ENCODE measurements at places on chromosomes 12 and 14.
A peak's percentile ranks its signal among the peaks of the same experiment; 100 is the strongest.

- DNase-seq = no peak
Measured at GRCh38 chr12:57844709-57845477, 1.6 kb downstream of the CTDSP2 start.

GRCh38 chr12:10190558-10191388 is 11.9 kb downstream of the TMEM52B start:
- DNase-seq = no peak

DNA sequence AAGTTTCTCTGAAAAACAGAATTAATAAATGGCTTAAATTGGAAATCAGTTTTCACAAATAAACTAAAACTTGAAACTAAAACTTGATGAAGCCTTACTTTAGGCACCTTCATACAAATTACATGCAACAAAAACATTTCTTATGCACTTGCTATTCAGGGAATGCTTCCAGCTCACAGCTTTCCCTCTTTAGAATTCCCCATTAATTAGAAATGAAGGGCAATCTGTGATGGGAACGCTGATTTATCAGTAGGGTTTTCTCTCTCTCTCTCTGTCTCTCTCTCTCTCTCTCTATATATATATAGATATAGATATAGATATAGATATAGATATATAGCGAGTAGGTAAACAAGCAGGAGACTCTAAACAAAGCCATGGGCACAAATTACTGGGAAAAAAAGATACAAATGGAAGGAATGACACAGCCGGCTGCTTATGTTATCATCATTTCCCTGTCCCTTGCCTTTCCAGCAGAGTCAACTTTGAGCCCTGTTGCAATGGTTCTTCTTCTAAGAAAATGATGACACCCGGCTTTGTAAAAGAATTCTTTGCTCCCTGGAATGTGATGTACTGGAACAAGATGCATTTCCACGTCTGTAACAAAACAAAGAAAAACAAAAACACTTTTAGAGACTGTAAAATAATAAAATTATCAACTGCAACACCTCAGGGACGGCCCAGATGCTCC is 1121.6 kb upstream of the TMEM132C start:
- no peak for DNase-seq

GRCh38 chr14:39055786-39056474 is 47.1 kb downstream of the SEC23A start:
- no peak for DNase-seq

DNA sequence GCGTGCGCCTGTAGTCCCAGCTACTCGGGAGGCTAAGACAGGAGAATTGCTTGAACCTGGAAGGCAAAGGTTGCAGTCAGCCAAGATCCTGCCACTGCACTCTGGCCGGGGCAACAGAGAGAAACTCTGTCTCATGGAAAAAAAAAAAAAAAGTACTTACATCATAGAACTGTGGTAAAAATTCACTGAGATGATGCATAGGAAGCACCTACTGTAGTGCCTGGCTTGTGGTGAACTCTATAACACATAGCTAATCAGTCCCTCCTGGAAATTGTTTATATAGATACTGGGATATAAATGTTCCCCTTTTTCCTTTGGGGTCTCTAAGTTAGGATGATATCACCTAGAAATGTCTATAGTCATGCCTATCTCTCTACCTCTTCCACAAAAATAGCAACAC is 89.7 kb upstream of the CPM start:
- no peak for DNase-seq

DNA sequence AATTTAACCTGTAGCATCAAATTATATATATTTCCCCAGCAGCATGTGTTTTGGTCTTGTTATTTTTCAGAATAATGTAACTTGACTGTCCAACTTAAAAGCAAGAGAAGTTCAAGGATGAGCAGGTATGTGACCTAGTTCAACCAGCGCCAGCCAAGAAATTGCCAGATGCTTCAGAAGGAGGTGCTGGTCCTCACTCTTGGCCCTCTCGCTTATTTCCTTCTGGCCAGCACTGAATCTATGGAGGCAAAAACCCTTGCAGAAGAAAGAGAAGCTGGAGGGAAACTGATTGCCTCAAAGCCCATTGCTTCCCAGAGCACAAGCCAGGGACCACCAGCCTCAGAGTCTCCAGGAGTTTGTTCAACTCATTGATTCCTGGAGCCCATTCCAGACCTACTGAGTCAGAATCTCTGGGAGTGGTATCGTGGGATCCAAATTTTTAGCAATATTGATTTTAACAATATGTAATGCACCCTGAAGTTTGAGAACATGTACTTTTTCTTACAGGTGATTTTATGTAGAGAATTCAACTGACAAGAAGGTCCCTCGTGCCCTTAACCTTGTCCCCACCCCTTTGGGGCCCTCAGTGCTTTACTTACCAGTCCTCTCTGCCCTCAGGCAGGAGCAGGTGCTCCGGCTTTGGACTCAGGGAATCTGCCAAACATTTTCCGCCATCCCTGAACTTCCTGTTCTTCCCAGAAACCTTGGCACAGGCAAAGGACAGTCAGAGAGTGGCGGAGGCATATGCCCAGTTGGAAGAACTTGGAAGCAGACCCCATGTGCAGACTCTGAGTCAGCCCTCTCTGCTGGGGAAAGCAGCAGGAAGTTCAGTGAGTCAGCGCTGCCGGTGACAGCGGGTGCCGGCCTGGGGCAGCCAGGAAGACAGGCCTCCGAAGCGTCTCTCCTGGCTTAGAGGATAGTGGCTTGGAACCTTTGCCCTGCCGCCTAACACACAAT is 10.4 kb downstream of the BEST3 start:
- DNase-seq = peak; percentile 58

DNA sequence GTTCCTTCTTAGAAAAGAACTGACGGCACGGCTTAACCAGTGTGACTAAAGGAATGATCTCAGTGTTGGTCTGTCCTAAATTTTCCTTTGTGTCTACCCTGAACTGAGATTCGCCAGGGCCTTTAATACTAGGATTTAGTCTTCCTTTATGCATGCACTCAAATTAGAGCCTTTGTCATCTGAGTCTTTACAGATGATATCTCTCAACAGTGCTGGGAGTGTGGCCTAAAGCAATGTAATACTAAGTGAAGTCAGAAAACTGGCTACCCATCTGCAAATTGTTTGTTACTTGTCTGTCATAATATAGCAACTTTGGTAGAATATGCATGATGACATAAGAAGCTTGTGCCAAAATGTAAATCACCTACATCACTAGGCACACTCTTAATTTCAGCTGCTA is 95.4 kb downstream of the PTPRO start:
- no peak for DNase-seq

DNA sequence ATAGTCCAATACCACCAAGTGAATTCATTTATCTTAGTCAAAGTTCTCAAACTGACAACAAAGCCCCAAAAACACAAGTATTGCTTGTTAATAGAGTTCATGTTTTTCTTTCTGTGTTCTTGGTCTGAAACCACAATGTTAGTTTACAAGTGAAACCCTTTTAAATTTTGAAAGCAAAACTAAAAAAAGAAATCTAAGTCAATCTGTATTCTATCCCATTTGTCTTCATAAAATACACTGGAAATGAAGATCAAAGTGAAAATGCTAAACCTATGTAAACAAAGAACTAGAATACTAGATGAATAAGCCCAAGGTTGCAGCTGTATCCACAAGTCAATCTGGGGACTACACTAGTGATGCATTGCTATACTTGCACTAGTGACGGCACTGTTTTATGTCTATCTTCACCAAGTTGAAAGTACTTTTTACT is 10.4 kb downstream of the MAP4K5 start:
- no peak for DNase-seq

DNA sequence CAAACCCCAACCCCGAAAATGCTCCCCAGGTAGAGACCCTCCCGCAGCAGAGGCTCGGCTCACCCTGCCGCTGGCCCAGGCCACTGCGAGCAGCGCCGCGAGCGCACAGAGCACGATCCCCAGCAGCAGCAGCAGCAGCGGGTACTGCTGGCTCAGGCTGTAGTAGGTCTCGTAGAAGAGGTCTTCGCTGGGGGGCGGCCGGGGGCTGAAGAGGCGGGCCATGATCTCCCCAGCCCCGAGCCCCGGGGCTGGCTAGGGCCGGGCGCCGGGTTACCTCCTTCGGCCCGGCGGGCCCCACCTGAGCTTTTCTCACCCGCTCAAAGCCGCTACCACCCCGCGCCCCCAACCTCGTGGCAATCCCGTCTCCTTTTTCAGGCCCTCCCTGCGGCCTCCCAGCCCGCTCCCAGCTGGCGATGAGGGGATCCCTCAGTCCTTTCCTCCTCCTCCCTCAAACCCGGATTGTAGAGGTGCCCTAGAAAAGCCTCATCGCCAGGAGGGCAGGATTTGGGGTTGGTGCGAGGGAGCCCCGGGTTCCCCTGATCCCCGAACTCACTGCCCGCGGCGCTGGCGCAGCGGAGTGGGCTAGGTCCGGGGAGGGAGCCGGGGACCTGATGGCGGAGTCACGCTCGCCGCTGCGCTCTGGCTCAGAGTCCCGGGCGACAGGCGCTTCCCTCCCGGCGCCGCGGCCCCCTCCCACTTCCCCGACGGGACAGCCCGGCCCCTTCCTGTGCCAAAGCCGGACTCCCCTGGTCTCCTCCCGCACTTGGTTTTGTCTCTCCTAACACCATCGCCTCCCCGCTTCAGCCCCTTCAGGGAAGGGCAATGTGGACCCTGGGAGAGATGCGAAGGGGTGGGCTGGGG is at the start of gene ADCY4:
Gene ADCY4 (minus strand): TSS at position 641 of the 861 bp plus-strand sequence. CDS start 419 bp downstream, at position 222.
- DNase-seq = no peak

DNA sequence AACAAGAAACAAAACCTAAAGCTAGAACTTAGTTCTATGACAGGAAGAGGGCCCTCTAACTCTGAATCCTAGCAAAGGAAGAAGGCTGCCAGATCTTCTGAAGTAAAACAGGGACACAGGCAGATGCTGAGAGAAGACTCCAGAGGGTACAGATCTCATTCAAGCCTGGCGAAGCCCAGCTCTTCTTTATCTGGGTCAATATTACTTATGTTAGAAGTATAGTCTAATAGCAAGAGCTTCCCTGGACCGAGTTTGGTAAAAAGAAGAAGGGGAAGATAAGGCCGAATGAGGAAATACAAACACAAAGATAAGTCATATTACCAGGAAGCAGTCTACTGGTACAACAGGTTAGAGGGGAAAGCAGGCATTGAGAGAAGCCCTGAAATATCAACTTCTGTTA is 79.9 kb upstream of the CCDC91 start:
- no peak for DNase-seq

- DNase-seq = no peak
Measured at GRCh38 chr12:110235383-110235782, 45.7 kb upstream of the ATP2A2 start.

DNA sequence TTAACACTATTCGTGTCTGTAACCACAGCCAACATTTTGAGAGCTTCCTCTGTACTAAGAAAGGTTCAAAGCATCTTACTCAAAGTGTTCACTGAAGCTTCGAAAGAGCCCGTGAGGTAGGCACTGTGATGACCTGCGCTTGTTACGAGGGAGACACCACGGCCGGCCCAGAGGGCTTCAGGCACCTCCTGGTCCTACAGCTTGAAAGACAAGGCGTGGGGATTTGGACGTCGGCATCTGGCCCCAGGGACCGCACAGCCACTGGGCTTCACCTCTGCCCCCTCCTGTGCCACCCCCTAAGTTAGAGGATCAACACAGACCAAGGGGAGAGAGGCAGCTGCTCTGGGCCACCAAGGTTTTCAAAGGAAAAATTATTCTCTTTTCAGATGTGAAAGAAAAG is 75.6 kb downstream of the RIMBP2 start:
- DNase-seq = no peak

DNA sequence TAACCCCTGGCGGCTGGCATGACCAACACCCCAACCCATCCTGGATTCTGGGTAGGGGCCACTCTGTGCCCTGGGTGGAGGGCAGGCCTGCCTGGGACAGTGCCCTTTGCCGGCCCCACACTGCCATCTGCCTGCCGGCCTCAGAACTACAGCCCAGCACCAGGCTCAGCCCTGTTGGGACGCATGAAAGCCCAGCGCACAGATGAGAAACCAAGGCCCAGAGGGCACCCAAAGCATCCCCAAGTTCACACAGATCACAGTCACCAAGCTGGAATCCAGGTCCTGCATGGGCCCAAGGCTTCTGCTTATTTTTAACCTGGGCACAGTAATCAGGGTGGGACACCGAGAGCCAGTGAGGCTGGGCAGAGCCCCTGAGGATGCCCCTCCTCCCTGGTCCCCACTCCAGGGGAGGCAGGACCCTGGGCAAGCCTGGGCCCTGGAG is 26.2 kb downstream of the RFLNA start:
- no peak for DNase-seq

DNA sequence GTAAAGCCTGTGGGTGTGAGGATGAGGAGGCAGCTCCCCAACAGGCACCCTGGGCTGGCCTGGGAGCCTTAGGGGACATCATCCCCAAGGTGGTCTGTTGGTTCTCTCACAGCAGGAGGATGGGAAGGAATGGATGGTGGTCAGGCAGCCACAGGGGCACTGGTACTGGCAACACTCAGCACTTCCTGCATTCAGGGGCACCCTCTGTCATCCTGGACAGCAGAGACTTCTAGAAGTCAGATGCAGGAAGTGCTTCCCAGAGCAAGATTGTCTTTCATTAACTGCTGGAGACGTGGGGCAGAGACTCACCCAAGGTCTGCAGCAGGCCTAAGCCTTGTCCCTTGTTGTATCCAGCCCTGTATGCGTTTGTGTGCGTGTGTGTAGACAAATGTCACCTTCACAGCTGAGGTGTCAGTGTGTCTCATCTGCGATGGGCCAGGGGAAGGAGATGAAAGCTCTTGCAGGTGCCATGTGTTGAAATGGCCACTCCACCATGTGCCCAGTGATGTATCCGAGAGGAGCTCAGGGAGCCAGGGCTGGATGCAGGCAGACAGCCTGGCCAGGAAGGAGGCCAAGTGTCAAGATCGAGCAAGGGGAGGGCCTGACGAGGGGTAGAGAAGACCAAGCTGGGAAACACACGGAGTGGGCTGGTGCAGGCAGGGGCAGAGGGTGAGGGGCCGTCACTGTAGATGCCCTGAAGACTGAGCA is 85.1 kb downstream of the PITPNM2 start:
- DNase-seq = no peak

GRCh38 chr12:95574799-95575452 is 23.6 kb upstream of the USP44 start:
- no peak for DNase-seq

DNA sequence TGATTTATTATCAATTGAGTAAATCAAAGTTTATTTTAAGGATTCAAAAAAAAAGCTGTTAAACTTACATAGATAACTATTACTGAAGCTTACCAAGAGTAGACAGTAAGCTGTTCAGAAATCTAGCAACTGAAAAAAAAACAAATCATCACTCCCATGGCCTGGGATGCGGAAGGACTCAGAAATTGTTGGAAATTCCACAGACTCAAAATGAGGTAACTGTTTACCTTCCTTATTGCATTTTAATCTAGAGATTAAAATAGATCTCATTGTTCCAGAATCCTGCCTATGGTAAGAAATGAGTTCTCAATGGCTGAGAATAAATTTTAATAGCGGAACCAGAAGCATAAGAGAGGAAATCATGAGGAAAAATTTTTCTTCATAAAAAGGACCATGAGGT is 87.2 kb downstream of the PPM1H start:
- no peak for DNase-seq

- no peak for DNase-seq
Measured at GRCh38 chr12:64318605-64319004, 72.0 kb downstream of the C12orf56 start.

DNA sequence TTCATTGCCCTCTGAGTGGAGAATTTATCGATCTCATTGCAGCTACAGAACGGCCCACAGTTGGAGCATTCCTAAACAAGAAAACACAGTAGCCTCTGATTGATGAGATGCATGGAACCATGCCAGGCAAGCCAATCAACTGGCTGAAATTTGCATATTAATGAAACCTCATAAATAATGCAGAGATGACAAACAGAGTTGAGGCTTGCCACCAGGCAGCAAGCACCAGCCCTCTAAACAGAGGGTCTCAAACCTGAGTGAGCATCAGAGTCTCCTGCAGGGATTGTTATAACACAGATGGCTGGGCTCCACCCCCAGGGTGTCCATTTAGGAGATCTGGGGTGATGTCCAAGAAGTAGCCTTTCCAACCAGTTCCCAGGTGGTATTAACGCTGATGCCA is 60.9 kb upstream of the CMKLR1 start:
- no peak for DNase-seq
